ENCODE measurements at places on chromosomes 4 and X. TPM values are rescaled to one million over a fixed set of nuclear protein-coding genes. Genes with fewer than 3 reads are reported as not detected.

XPNPEP2 gene
- not detected for total RNA-seq

GPR143 gene
- total RNA-seq, result 2.8 TPM

ZFX gene
- 91.2 TPM for total RNA-seq

RAB33A gene
- 0.42 TPM for total RNA-seq

STARD8 gene
- total RNA-seq, result 46.4 TPM

PCDH7 gene
- 0.28 TPM for total RNA-seq

WDR17 gene
- total RNA-seq, result 0.51 TPM

PNCK gene
- not detected for total RNA-seq

CENPI gene
- total RNA-seq, result 30.2 TPM

RHOXF2 gene
- total RNA-seq, result not detected

RNF128 gene
- total RNA-seq, result 0.17 TPM

ART3 gene
- not detected for total RNA-seq

Data from dermis blood vessel endothelial cell (primary cell).